CD4-positive, alpha-beta T cell treated with Interleukin-10 for 1 hour (primary cell): ENCODE measurements at places on chromosomes 12 and 14.

GRCh38 chr14:101047326-101047725 is 143.8 kb upstream of the RTL1 start:
- no peak for DNase-seq

DNA sequence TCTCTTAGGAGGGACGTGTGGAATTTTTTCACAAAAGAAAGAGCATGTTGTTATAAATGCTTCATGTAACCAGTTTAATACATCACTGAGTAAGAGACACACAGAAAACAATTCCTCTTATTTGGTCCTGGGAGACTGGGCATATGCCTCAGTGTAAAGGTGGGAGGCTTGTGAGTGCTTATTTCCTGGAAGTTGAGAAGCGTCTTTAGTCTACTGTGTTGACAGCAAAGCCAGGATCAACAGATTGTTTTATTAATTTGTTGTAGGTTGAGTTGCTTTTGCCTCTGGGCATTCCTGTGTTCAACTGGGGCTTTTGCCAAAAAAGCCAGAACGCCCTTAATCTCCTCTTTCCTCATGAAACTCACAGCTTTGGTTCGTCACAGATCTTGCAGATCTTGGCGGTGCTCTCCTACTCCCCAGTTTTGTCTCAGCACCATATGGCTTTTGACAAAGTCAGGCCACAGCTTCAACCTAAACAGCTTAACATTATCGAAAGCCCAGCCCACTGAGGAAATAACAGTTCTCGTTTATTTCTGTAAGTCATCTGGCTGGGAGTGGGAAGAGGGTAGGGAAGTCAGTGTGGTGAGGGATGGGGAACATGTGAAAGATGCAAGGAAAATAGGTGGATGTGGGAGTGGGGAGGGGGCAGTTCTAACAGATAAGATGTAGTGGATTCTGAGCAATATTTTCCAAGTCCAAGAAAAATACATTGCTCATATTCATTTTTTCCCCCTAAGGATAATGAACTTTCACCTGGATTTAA is 227.2 kb downstream of the DACT1 start:
- DNase-seq, result no peak

- no peak for DNase-seq
Observed at GRCh38 chr12:28089338-28089737, 100.9 kb upstream of the CCDC91 start.

GRCh38 chr14:20498622-20499021 is 6.7 kb upstream of the RNASE10 start:
- DNase-seq, result no peak

- no peak for DNase-seq
Observed at GRCh38 chr12:93297032-93297431, 80.7 kb upstream of the NUDT4 start.

- DNase-seq, result no peak
Observed at GRCh38 chr12:4540170-4540569, 1.5 kb downstream of the RAD51AP1 start.

DNA sequence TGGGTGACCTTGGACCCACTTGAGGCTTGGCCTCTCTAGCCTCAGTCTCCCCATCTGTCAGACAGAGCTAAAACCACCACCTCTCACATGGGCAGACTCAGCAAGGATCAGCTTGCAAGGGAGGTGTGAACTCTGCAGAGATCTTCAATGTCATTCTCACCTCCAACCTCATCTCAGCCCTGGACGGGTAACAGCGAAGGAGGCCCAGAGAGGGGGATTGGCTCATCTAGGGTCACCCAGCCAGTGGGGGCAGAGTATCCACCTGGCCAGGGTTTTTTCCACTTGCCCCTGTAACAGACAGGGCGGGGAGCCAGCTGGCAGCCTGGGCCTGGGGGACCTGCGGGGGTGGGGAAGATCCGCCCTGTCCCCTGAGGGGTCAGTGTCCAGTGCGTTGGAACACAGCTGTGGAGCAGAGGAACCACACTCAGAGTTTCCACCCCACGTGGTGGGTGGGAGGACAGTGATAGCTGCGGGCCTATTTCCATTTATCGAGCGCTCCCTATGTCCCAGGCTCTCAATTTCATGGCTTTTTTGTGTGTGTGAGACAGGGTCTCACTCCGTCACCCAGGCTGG is 27.4 kb downstream of the DTX1 start:
- no peak for DNase-seq

- no peak for DNase-seq
Observed at GRCh38 chr12:14613718-14614117, 46.0 kb upstream of the PLBD1 start.

- no peak for DNase-seq
Observed at GRCh38 chr12:77685112-77685511, 145.6 kb upstream of the NAV3 start.

DNA sequence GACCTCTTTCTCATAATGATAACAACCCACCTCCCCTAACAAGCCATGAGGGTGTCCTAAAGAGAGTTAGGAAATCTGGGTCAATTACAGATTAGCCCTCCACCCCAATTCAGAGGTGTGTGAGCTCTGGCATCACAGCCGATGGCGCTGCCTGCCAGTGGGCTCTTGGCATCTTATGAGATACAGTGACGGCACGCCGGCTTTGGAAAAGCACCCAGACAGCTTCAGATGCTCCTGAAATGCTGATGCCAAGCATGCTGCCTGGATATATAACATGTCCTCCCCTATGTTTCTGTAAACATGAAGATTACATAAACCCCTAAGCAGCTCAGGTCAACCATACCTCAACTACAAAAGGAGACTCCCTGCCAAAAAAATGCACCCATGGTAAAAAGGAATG is 152.6 kb downstream of the TTC7B start:
- no peak for DNase-seq

DNA sequence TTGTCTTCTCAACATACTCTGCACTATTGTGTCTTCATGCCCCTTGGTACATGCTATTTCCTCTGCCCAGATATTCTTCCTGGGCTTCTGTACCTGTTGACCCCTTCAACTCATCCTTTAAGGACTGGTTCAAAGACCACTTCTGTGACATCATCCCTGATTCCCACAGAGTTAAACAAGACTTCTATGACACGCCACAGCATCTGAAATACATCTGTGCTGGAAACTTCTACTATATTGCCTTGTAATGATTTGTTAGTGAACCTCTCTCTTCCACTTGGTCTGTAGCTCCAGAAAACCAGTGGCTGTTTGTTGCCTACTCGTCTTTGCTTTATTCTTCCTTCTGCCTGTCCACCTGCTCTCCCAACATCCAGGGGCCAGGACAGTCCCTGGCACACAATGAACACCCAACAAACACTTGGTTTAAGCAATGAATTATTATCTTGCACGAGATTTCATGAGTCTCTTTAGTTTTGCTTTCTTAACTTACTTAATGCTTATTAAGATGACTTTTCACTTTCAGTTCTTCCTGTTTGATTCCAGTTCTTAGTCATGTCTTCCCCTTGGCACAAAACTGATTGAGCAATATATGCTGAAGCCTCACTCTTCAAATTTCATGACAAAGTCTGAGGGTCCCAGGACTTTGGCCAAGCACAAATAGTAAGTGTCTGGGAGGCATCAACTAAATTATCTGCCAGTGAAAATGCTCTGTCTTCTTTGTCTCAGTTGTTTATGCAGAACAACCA is 485.9 kb downstream of the APAF1 start:
- DNase-seq, result no peak

DNA sequence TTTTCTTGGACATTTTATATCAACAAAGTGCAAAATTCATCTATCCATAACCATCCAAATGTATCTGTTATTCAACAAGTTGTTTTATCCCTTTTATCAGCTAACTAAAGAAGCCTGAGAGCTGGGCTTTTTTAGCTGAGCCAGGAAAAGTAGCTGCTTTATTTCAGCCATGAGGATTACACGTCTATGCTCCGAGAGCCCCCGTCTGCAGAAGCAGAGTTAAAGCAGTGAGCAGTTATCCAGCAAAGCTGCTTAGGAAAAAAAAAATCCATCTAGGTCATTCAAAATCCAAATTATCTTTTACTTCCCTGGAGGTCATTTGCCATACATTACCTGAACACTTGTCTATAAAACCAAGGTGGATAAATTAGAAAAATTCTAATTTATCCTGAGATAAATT is 15.7 kb upstream of the HECTD1 start:
- DNase-seq, result no peak

DNA sequence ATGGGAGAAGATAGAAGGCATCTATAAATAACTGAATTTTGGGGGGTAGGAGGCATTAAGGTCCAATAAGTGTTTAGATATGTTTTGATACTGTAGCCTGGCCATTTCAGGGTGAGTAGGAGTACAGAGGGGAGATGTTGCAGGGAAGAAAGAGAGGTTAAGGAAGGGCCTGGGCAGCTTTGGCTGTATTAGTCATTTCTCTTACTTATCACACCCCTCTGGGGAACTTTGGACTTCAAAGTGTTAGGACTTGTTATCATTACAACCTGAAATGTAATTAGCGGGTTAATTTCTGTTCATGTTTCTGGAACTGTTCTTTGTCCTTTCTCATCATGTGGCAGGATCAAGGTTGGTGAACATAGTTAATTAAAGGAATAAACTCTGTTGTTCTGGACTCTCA is 40.3 kb downstream of the SUSD6 start:
- no peak for DNase-seq

- DNase-seq, result no peak
Observed at GRCh38 chr12:15733136-15733535, 56.1 kb downstream of the EPS8 start.

DNA sequence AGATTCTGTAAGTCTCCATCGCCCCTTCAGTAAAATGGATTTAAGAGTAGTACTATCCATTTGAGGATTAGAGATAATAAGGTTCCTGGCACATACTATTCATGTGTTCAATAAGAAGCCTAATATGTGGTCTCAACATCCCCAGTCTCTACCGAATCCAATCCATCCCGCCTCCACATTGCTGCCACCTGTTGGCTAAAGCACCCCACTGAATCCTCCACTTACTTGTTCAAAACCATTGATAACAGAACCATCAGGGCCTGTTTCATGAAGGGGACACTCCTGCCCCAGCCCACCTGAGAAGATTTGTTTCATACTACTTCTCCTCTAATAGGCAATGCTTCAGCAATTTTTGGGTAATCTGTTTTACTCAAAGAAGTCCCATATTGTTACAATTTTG is 147.5 kb downstream of the SLC2A13 start:
- DNase-seq, result no peak

DNA sequence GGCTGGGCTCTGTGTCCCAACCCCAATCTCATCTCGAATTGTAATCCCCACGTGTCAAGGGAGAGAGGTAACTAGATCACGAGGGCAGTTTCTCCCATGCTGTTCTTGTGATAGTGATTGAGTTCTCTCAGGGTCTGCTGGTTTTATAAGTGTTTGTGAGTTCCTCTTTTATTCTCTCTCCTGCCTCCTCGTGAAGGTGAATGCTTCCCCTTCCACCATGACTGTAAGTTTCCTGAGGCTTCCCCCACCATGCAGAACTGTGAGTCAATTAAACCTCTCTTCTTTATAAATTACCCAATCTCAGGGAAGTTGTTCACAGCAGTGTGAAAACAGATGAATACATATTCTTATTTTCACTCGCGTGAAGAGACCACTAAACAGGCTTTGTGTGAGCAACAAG is 148.2 kb downstream of the TMEM30B start:
- DNase-seq, result no peak

DNA sequence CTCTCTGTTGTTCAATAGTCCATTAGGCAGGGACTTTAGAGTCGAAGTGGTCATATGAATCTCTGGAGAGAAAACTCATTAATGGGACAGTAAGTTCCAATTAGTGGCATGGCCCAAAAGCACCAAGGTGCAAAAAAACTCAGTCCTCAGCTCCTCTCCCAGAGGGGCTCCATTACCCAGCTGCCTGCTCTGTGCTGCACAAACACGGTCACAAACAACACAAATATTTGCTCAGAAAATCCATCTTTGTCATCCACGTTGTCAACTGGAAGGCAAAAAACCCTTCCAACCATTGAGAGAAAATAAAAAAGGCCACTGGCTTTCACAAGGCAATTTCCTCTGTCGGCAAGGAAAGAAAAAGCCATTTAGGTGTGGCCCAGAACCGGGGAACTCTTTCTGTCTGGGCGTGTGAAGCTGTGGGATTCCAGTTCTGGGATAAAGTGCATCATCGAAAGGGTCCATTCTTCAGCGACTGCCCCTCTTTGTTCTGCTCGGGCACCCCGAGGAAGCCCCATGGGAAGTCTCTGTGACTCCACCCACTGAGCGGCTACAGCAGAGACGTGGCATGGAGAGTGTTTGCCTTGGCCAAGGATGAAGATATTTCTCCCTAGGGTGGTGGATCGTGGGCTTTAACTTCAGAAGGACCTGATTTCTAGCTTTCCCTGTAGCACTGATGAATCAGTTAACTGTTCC is 137.6 kb downstream of the VRK1 start:
- no peak for DNase-seq

- no peak for DNase-seq
Observed at GRCh38 chr12:10368206-10369171, 21.4 kb downstream of the KLRK1 start.
